ENCODE measurements at places on chromosomes 6 and 20.

DNA sequence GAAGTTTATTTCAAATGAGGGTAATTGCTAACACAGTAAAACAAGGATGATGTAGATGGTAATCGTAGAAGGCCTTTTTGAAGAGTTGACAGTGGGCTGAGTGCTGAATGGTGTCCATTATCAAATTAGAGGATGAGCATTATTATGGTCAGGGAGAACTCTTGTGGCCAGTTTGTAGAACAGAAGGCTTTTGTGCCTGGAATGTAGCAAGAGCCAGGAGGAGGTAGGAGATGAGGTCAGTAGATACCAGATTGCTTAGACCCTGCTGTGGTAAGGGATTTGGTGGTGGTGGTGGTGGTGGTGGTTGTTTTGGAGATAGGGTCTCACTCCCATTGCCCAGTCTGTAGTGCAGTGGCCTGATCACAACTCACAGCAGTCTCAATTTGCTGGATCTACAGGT lies 6.2 kb downstream of the CSE1L start:
- DNase-seq = no peak

DNA sequence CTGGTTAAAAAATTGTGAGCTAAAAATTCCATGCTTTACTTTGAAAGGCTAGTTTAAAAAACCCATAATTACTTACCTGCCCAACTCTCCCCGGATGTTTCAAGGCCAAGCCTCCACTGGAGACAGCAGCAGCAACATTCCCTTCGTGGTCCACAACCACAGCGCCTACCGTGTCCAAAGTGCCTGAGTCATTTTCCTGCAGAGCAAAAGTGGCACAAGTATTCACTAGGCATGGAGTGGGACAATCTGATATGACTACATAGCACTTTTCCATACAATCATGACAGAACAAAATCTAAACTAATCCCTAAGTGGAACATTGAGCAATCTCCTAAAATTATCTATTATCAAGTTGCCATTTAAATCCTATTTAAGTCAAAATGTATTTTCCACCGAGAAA lies 104.8 kb downstream of the TASP1 start:
- DNase-seq = no peak

GRCh38 chr6:129194306-129194941 lies 311.5 kb downstream of the LAMA2 start:
- no peak for DNase-seq

DNA sequence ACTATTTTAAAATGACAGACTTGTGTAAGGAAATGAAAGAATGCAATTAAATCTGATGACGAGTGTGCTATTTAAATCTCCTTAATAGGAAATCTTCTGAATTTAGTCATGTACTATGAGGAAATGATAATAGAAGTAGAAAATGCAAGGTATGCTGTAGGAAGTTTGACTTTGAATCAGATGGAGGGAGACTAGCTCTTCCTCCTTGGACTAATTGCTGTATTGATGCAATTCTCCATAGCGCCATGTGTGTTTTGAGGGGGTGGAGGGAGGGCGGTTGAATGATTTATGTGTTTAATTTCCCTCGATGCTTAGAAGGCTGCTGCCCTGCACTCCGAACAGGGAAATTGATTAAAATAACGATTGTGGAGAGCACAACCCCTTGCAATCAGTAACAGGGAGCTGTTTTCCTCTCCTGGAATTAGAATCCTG lies 214.4 kb upstream of the PRND start:
- DNase-seq = no peak
